ENCODE measurements at places on chromosomes 13 and 19. TPM values are rescaled to one million over a fixed set of nuclear protein-coding genes. Genes with fewer than 3 reads are reported as not detected.

DNA sequence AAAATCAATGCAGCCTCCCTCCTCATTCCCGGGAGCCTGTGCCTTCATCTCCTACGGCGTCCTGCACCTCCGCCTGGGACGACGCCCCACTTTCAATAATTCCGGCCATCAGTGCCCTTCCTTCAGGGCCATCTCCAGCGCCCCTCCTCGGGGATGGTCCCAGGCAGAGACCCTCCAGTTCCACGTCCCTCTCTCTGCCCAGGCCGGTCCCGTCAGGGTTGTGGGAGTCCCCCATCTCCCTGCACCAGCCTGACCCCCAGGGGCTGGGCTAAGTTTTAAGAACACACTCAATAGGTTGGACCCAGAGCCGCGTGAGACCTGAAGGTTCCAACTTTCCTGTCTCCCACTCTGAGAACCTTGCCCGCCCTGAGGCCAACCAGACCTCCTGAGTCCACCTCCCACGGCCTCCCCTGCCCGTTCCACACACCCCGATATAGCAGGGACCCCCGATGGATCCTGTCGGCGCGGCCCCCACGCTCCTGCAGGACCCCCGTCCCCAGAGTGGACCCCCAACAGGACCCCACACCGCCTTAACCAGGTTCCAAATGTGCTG is 646 bp downstream of the TMEM161A start:
- DNase-seq = no peak

- no peak for DNase-seq
These were observed 390.4 kb downstream of the KLF5 start for GRCh38 chr13:73449252-73449651.

GRCh38 chr19:37468961-37469777 is at the start of gene ZNF570:
ZNF570 (plus strand) TSS chr19:37469356; CDS start chr19:37470355, 999 bp downstream.
- DNase-seq = peak; percentile 87

DNA sequence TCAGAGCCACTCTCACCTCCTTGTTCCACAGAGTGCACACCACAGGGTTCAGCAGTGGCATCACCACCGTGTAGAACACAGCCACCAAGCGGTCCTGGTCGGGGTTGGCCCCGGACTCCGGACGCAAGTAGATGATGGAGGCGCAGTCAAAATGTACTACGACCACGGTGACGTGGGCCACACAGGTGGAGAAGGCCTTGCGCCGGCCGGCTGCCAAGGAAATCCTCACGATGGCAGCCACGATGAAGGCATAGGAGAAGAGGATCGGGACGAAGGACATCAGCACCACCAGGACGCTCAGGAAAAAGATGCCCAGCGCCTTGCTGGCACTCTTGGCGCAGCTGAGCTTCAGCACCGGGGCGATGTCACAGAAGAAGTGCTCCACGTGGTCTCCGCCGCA is 33.9 kb downstream of the SYDE1 start:
- no peak for DNase-seq

- DNase-seq = no peak
These were observed 2.4 kb downstream of the CTXN1 start for GRCh38 chr19:7923295-7924191.

- no peak for DNase-seq
These were observed 278.1 kb downstream of the DNAJC15 start for GRCh38 chr13:43301346-43301969.

- no peak for DNase-seq
These were observed 36.1 kb downstream of the HPN start for GRCh38 chr19:35077411-35078223.

The FOXO1 gene
- 21.6 TPM for total RNA-seq

The PLEKHJ1 gene
- 51.4 TPM for total RNA-seq
